ENCODE measurements at places on chromosomes 4 and X.

GRCh38 chr4:4763822-4764557, 95.5 kb upstream of the MSX1 start:
- DNase-seq: no peak

DNA sequence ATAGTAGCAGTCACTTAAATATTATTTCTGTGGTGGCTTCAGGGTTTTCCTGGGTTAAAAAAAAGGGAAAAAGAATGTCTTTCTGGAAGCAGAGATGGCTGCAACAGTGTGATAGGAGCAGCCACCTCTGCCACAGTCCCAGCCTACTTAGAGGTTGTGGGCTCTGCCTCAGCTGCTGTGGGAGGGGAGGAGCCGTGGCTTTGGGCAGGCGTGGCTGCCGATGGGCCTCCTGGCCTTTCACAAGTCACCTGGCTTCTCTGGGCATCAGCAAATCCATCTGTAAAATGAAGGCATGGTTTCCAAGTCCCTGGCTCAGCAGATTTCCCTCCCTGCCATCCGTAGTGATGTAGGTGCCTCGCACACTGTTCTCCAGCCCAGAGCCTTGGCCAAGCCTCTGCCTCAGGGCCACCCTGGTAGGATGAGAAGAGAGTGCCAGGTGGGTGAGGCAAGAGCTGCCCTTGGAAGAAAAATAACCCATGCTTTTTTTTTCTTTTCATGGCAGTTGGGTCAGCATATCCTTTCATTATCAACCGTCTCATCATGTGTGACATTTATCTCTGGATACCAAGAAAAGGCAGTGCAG, 66.1 kb downstream of the PTTG2 start:
- DNase-seq: no peak

- no peak for DNase-seq
Observed at GRCh38 chr4:142351958-142352357, 494.1 kb downstream of the INPP4B start.

DNA sequence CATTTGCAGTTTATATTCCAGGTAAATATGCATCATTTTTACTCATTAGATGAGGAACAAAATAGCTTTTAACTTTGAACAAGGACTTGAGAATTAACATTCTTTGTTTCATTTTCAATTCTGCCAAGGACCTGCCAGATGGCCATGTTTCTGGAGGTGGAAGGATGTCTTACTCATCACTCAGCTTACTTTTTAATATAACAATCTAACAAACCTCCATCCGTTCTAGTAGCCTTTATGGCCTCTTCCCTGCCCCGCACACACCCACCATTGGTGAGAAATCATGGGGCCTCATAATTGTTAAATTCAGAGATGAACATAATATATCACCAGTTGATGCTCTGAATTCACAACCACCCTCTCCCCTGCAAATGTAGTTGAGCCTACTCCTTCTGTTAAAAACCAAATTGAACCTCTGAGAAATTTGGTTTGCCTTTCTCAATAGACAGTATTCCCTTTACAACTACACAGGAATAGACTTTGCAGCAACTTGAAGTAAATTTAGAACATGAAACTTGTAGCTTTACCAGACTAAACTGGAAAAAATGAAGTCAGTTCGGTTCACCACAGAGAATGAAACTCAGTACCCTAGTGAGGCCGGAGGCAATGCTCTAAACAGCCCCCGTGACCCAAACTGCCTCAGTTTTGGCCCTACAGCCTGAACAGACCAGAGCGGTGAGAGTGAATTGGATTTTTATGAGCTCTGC, 50.1 kb upstream of the ACSL4 start:
- DNase-seq: no peak

Data from right cardiac atrium (tissue), 5 donors.